ENCODE measurements at places on chromosomes 5 and 9.
A peak's percentile ranks its signal among the peaks of the same experiment; 100 is the strongest.

DNA sequence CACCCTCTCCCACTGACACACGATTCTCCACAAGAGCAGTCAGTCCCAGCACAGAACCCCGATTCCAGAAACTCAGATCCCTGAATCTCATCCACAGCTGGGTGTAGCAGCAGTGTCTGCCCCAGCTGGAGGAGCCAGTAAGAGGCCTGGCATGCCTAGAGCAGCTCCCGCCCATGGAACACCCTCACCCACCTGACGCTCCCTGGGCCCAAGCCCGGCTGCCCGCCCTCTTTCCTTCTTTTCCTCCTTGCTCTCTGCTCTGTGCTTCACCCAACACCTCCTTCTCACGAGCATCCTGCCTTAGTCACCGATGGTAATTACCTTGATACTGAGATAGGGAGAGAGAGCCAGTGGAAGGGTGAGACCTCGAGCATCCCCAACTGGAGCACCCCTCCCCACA is 8.7 kb downstream of the PCDH1 start:
- DNase-seq, result no peak

DNA sequence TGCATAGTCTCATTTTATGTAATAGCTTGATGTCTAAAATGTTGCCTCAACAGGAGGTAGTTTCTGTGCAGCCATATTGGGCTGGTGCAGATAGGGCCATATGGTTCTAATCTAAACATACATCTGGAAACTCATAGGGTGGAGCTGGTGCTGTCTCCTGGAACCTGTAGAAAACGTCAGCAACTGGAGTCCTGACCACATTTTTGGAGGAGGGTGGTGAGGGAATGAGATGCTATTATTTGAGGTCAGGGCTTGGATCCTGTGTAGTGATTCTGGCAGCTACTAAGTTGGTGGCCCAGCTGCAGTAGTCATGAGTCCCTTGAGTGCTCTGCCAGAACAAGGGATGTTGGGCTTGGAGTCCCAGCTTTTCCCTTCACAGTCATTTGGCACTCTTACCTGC is 14.1 kb downstream of the MAN2A1 start:
- no peak for DNase-seq

DNA sequence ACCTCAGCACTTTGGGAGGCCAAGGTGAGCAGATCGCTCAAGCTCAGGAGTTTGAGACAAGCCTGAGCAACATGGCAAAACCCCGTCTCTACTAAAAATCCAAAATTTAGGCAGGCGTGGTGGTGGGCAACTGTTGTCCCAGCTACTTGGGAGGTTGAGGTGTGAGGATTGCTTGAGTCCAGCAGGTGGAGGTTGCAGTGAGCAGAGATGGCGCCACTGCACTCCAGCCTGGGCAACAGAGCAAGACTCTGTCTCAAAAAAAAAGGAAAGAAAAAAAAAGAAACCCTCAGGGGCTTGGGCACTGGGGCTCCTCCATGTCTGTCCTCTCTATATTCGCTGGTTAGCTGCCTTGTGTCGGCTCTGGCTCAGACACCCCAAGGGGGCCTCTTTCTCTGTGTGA is 10.9 kb upstream of the PPP2CA start:
- DNase-seq, result no peak

- no peak for DNase-seq
Measured at GRCh38 chr5:1354576-1354975, 9.7 kb upstream of the CLPTM1L start.

DNA sequence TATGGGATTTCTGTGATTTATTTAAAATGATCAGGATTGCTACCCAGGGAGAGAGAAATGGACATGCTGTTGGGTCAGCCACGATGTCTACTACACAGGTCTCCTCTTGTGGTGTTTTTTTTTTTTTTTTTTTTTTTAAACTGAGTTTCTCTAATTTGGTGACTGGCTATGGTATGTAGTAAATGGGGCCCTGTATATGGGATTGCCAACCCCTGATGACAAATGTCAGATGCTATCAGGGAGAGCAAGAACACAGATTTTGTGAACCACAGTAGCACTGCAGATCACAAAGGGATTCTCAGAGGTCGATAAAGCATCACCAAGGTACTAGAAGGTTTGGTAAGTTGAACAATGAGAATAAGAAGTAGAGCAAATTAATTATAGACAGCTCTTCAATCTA is 16.5 kb upstream of the TNFAIP8 start:
- DNase-seq, result no peak

DNA sequence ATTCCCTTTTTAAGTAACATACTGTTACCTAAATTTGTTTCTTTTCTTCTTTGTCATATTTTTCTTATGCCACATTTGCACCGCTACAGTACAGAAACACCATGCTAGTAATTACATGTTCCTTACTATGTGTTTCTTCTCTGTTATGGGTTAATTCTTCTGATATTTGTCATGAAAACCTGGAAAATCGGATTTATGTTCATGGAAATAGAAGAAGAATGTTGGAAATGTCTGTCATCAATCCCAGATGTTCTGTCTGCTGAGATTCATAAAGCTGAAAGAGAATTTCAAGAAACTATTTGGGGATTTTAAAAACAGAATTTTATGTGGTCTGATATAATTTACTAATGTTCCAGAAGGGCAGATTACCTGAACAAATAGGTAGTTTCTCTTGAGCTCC is 305.2 kb upstream of the NREP start:
- DNase-seq, result no peak

DNA sequence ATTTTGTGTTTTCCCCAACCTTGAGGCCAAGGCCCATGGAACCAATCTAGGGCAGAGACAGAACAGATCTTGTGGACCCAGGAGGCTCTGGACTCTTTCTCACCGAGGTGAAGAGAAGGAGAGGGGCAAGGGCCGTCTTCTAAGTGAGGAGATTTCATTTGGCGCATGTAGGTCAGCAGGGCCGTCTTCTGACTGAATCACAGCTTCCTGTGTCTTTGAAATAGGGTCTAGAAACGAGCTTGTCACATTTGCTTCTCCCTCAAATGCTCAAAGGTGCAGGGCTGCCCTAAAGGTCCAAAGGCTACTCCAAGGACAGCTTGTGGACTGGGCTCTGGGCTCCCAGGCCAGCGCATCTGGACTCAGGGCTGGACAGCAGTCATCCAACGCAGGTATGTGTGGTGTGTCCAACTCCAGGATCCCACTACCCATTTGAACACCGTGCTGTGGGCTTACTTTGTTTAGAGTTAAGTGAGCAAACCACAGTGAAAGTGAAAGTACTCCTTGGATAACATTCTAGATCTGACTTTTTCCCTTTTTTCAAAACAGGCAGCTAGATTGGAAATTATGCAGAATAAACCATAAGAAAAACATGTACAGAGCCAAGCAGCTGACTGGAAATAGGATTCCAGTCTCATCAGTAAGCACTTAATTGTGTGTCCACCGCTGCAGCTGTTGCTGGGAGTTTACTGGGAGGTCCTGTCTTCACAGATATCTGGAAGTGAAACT is 357.0 kb downstream of the GADD45G start:
- no peak for DNase-seq

GRCh38 chr5:137636830-137637714 is 98.8 kb downstream of the KLHL3 start:
- no peak for DNase-seq

DNA sequence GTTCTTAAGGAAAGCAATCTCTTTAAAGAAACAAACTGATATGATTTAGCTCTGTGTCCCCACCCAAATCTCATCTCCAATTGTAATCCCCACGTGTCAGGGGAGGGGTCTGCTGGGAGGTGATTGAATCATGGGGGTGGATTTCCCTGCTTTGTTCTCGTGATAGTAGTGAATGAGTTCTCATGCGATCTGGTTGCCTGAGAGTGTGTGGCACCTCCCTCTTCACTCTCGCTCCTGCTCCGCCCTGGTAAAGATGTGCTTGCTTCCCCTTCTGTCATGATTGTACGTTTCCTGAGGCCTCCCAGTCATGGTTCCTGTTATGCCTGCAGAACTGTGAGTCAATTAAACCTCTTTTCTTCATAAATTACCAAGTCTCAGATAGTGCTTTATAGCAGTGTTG is 412.7 kb upstream of the SMC2 start:
- DNase-seq, result no peak

- no peak for DNase-seq
Measured at GRCh38 chr5:32059761-32060530, 114.2 kb downstream of the GOLPH3 start.

DNA sequence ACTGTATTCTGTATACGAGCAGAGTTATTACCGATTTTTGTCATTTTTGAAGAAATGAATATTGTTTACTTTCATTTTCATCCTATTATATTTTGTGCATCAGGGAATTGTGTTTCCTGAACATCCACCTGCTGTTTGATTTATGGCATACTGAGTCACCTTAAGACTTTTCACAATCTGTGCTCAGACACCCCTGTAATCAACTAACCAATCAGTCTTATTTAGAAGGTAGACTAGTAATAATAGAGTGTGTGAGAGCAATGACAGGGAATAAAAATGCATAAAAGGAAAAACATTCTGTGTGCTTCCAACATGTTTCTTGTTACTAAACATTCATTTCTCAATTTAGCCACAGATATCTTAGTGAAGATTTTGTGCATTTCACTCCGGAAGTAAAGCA is 1413.6 kb upstream of the ACO1 start:
- DNase-seq, result no peak

GRCh38 chr5:159175547-159175946 is 33.8 kb downstream of the RNF145 start:
- DNase-seq, result peak; percentile 35

DNA sequence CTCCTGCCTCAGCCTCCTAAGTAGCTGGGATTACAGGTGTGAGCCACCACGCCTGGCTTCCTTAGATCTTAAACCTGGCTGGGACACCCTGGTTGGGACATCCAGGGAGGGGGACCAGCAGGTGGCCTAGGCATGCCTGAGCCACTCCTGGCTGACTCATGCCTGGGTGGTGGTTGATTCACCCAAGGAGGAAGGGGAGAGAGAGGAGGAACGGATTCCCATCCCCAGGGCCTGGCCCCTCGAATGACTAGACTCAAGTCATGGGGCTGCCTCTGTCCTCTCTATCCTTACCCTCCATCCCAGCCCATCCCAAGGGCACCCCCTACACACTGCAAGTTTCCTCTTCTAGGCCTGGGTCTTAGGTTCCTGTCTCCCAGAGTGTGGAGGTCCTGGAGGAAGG is 12.7 kb downstream of the EEIG1 start:
- DNase-seq, result no peak

GRCh38 chr9:35510383-35510753 is 20.5 kb downstream of the RUSC2 start:
- DNase-seq, result no peak

GRCh38 chr9:77968506-77968905 is 63.1 kb downstream of the GNAQ start:
- no peak for DNase-seq

DNA sequence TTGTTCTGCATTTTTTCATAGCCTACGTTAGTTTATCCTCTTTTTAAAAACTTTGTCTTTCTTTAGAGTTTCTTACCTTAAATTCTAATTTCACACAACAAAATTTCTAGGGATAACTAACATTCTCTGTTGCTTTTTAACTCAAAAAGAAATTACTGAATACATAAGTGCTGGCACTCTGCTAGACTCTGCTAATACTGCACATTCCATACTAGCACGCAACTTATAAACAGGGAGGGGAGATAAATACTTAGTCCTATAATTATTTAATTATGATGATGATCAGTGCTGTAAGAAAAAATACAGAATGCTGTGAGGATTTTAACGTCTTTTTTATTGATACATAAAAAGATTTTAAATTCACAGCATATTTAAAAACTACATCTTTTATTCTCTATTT is 25.1 kb downstream of the RNF145 start:
- DNase-seq, result no peak

All from CD4-positive, alpha-beta T cell treated with Interleukin-6 at 100 ng/mL for 8 hours (primary cell).